ENCODE measurements at places on chromosomes 12 and 14.

GRCh38 chr14:54758041-54758440 lies 144.6 kb downstream of the GCH1 start:
- ATAC-seq: no peak

DNA sequence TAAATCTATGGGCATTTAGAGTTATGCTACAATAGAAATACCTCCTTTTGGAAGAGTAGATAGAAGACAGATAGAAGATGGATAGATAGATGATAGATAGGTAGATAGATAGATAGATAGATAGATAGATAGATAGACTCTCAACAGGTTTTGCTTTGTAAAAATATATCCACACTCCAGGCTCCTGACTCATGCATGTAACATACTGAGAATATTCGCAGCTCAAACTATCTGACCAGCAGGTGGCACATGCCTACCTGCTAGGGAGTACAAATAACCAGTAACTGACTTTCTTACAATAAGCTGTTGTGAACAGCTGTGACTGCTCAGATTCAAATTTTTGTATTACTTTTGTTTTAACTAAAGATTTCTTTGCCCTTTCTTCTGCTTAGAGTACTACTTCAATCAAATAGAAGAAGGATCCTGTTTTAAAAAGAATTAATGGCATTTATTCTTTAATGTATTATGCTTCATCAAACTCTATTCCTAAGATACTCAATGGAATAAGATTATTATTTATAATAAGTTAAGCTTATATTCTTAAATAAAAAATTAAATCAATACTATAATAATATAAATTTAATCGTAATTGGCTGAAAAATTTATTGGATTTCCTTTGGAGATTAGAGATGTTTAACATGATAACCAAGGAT lies 15.8 kb upstream of the CPNE8 start:
- no peak for ATAC-seq

- ATAC-seq: peak; percentile 91
These were observed 16.4 kb upstream of the RNASE4 start for GRCh38 chr14:20667957-20668356.

DNA sequence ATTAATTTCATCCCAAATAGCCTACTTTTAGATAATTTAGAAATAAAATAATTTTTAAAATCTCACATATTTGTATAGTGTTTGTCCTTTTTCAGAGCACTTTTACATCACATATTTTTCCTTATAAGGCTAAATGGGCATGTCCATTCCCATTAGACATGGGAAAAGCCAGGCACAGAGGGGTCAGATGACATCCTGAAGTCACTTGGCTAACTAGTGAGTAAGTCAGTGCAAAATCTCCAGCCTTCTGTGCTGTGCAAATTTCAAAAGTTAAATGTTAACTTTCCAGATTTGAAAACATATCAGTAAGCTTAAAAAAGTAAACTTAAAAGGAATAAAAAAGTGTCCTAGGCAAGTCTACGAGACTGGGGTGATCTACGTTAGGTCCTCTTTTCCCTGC lies 117.4 kb downstream of the EMP1 start:
- no peak for ATAC-seq

DNA sequence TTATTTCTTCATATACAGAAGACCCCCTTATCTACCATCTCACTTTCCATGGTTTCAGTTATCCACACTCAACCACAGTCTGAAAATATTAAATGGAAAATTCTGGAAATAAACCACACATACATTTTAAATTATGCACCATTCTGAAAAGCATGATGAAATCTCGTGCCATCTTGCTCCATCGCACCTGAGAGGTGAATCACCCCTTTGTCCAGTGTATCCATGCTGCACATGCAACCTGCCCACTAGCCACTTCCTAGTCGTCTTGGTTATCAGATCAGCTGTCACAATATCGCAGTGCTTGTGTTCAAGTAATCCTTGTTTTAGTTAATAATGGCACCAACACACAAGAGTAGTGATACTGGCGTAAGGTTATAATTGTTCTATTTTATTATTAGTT lies 145.7 kb downstream of the C12orf42 start:
- no peak for ATAC-seq

GRCh38 chr12:13428538-13429265 lies 232.2 kb downstream of the EMP1 start:
- no peak for ATAC-seq

GRCh38 chr14:106556665-106557289 lies 1030.4 kb downstream of the TMEM121 start:
- ATAC-seq: no peak

DNA sequence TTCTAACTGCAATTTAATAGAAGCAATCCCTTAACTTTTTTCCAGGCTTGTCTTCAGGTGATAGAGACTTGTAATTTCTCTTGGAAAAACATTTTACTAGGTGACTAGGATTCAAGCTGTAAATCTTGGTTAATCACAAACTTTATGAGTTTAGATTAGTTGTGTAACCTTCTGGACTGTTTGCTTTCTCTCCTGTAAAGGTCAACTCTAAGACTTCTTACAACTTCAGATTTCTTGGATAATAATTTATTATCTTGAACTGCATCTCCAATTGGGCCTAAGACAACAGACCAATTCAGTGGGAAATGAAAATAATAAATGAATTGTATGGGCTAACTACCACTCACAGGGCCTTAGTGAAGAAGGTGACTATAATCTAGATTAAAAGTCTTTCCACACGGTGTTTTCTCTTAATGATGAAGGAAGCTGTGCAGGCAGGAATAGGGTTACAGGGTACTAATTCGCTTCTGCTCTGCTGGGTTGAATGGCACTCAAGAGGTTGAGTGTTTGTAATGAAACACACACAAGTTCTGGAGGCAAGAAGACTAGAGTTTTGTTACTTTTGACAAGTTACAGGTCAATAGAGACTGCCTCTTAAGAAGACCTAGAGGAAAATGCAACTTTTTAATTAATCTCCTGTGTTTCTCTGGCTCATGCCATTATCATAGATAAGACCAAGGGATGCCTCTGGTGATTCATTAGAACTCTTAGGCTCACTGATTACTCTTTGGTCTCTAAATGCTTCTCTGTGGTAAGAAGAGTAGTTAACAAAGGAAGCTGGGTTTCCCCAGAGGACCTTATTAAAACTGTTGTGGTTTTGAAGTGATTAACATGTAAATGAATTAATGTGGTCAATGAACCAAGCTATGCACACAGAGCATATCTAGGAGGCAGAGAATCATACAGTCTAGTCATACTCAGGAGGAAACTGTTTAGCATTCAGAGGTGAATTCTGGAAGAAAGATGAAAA lies 30.0 kb upstream of the OR4E1 start:
- no peak for ATAC-seq

DNA sequence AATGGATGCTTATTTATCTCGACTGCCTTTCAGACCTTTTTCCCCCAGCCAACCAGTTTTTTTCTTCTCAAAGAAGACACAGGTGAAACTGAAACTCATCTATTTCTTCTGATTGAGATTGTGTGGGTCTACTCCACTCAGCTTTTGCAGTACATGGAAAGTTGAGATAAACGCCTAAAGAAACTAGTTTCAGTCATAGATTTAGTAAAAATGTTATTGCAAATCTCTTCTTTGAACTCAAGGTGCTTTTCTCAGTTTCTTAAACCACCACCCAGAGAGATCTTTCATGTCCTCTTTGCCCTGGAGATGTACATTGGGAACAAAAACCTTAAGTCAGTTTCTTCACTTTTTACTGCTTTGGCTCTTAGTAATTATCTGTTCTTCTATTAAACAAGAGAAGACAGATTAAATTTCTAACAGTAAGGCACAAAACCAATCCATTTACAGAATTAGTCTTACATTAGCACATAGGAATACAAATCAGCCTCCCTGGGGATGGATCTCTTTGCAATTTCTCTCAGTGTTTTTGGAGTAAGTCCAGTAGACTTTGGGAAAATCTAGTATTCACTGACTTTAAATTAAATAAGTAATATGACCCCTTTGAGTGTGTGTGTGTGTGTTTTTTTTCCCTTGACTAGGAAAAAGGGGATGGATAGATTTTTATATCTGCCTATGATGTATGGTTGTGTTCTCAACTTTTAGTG lies 11.6 kb downstream of the FBXW8 start:
- ATAC-seq: peak; percentile 62

DNA sequence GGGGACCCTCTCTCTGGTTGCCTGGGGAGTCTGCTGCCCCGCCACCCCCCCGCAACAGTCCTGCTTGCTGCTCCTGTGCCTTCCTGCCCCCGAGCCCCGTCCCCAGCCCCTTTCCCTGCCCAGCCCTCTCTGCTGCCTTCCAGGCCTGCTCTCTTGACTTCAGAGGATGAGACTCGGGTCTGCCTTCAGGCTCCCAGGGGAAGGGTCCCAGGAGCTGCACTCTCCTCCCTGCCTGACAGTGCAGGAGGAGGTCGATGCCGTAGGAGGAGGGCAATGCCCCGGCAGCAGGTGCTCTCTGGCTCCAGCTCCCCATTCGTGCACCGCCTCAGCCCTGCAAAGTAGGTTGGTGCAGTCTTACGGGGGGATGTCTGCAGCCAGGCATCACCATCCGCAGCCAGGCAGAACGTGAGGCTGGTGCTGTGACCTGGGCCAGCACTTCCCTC lies 185.1 kb upstream of the C14orf180 start:
- ATAC-seq: peak; percentile 53

GRCh38 chr14:77071938-77072388 lies 26.1 kb upstream of the CIPC start:
- ATAC-seq: no peak

- no peak for ATAC-seq
These were observed 53.8 kb downstream of the PEBP1 start for GRCh38 chr12:118189741-118190191.

GRCh38 chr12:60231976-60232907 lies 636.4 kb downstream of the SLC16A7 start:
- ATAC-seq: no peak

- no peak for ATAC-seq
These were observed 26.4 kb downstream of the NOS1 start for GRCh38 chr12:117334855-117335587.

DNA sequence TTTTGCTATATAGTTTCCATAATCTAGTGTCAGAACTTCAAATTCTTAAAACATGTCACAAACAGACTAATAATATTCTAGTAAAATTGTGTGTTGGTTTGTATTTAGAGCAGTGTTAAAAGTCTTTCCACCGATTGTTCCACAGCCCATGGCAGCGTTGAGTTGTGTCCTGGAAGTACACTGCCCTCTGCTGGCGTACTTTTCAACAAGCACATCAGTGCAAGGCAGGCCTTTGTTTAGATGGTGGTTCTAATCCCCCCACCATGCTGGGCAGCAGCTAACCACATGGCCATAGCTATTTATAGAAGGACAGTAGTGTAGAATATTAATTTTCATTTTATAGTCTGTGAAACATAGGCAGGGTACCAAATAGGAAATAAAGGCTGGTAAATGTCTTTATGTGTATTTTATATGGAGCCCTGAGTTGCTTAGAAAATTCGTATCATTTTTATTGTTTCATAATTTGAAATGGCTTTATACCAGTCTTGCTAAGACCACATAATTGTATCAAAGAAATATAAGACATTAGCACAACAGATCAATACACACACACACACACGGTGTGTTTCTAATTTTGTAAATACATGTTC lies 235.4 kb downstream of the SEC23A start:
- peak; percentile 65 for ATAC-seq

DNA sequence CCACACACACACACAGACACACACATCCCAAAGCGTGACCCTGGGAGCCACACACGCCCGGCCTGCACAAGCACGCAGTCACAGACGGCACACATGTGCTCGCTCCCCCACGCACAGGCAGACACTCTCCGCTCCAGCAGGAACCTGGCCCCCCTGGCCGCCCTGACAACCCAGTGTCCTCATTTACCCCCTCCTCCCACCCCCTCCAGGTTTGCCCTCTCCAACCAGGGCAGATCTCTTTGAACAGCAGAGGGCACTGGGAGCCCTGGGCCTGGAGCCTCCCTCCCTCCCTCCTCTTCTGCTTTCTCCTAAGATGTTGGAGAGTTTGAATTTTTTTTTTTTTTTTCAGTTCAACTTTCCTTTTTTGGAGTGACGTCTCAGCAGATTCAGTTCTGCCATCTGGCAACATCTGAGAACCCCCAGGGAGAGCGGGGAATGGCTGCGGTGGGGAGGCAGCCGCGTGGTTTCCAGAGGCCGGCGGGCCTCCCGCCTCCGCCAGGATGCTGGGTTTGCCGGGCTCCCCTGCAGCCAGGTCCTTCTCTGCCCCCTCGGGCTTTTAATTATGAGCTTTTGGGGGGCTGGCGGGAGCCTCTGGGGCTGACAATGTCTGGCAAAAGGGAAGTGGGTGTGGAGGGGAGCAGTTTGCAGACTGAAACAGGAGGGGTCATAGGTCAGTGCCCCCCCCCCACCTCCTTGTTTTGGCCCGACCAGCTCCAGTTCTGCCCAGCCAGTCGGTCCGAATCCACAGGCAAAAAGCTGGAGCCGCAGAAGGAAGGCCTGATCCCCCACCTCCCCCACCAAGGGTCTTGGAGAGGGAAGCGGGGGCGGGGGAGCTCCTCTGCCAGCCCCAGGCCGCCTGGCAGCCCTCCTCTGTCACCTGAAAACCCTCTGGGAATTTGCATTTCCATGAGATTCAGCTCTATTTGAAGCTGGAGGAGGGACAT lies 1.3 kb upstream of the NCOR2 start:
- ATAC-seq: peak; percentile 69

- no peak for ATAC-seq
These were observed 478.4 kb downstream of the RAD51B start for GRCh38 chr14:68297876-68298468.

- no peak for ATAC-seq
These were observed 383.2 kb upstream of the ATP2B1 start for GRCh38 chr12:90091809-90092208.

DNA sequence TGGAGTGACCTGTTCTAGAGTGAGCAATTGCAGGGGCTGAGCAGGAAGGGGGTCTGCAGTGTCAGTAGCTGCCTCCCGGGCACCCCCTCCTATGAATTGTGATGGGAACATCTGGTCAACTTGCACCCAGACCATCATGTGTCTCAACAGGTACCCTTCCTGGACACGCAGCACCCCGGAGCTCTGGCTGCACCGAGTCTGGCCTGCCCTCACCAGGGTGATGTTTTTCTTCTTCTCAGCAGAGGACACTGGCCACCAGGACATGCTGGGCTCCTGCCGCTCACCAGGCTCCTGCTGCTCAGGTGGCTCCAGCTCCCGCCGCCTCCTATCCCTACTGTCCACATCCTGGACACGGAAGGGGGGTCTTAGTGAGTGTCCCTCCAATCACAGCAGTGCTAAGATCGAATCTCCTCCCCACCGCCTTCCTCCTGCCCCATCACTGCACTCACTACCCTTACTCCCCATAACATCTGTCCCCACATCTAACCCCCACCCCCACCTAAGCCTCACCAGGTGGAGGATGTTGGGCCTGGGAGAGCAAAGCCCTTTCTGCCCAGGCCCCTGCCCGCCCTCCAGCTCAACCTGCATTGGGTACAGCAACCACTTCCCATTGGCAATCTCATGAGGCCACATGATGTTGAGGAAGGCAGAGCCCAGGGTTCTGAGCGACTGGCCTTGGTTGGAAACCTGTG lies 14.9 kb downstream of the ITGA7 start:
- no peak for ATAC-seq
